ENCODE measurements at places on chromosomes 13 and 19.
A peak's percentile ranks its signal among the peaks of the same experiment; 100 is the strongest.

DNA sequence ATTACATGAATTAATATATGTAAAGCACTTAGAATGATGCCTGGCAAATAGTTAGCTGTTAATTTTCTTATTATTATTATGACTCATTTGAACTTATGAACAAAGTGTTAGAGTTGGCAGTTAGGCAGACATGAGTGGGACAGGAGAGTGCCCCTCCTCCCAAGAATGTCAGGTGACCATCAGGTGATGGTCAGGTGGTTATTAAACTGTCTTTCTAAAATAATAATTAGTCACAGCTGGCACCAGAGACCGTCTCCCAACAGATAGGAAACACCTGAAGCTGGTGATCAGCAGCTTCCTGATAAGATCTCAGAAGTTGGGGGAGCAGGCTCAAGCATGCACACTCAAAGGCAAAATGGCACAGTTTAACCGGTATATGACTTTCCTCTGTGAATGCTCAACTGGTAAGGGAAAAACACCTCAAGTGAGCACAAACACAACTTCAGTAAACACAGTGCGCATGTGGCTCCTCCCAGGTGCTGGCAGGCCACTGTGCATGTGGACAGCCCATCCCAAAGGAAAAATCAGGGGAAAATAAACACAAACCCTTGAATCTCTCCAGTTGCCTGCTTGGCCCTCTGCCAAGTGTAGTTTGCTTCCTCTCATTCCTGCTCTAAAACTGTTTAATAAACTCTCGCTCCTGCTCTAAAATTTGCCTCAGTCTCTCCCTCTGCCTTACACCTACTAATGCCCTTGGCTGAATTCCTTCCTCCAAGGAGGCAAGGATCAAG, 54.0 kb downstream of the FLT1 start:
- DNase-seq, result no peak

GRCh38 chr19:57648331-57649003, 15.5 kb downstream of the ZNF211 start:
- DNase-seq, result peak; percentile 9

- no peak for DNase-seq
These were observed 3.6 kb downstream of the DYRK1B start for GRCh38 chr19:39830406-39830805.

GRCh38 chr19:31979362-31979761, 366.0 kb upstream of the ZNF507 start:
- DNase-seq, result no peak

GRCh38 chr13:25806264-25806974, 245.4 kb downstream of the SHISA2 start:
- no peak for DNase-seq

DNA sequence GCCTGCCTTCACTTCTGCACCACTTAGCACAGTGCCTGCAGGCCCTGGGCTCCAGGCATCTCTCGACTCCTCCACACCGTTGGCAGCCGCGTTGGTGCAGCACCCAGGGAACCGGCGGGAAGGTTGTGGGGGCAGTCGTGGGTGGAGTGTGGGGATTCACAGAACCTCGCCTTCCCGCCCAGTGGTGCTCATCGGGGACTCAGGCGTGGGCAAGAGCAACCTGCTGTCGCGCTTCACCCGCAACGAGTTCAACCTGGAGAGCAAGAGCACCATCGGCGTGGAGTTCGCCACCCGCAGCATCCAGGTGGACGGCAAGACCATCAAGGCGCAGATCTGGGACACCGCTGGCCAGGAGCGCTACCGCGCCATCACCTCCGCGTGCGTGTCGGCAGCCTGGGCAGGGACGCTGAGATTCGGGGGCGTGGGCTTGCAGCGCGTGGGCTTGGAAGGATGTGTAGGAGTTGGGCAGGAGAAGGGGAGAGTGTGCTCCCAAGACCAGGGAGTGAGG, 9.6 kb downstream of the RAB11B start:
- no peak for DNase-seq

DNA sequence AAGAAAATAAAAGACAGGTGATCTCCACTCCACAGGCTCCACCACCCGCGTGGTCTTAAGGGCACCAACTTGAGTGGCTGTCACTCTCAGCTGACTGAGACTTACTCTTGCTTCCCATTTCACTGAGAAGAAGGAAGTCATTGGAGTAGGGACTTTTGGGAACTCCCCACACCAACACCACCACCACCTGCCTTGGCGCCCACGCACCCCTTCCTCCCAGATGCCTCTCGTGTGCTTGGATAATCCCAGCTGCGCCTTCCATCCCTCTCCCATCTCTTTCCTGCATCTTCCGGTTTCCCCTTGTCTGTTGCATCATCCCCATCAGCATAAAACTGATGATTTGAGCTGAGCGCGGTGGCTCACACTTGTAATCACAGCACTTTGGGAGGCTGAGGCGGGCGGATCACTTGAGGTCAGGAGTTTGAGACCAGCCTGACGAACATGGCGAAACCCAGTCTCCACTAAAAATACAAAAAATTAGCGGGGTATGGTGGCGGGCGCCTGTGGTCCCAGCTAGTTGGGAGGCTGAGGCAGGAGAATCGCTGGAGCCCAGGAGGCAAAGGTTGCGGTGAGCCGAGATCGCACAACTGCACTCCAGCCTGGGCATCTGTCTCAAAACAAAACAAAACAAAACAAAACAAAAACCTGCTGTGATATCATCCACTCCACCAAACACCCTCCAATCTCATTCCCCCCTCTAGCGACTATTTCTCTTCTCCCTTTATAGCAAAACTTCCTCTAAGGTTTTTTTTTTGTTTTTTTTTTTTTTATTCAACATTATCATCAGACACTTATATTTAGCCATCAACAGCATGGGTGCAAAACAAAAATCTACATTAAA, 25.5 kb downstream of the AP2S1 start:
- no peak for DNase-seq

DNA sequence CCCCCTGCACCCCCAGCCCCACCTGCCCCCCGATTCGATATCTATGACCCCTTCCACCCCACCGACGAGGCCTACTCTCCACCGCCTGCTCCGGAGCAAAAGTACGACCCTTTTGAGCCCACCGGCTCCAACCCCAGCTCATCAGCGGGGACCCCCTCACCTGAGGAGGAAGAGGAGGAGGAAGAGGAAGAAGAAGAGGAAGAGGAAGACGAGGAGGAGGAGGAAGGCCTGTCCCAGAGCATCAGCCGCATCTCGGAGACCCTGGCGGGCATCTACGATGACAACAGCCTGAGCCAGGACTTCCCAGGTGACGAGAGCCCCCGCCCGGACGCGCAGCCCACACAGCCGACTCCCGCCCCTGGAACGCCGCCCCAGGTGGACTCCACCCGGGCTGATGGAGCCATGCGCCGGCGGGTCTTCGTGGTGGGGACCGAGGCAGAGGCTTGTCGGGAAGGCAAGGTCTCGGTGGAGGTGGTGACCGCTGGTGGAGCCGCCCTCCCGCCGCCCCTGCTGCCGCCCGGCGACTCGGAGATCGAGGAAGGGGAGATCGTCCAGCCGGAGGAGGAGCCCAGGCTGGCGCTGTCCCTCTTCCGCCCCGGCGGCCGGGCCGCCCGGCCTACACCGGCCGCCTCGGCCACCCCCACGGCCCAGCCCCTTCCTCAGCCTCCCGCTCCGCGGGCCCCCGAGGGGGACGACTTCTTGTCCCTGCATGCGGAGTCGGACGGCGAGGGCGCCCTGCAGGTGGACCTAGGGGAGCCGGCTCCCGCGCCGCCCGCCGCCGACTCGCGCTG, 9.2 kb downstream of the SCAF1 start:
- no peak for DNase-seq

GRCh38 chr13:48647625-48648024, 6.1 kb upstream of the CYSLTR2 start:
- no peak for DNase-seq

DNA sequence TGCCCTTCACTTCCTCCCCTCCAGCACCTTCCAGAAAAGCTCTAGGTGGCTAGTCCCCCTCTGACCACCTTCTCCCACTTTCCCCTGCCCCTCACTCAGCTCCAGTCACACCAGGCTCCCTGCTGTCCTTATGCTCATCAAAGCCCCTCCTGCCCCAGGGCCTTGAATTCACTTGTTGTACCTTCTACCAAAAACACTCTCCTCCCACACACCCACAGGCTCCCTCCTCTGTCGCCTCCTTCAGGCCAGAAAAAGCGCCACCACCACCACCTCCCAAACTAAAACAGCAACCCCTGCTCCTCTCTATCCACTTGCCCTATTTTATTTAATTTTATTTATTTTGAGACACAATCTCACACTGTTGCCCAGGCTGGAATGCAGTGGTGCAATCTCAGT, 4.8 kb upstream of the CEACAM16 start:
- DNase-seq, result no peak

GRCh38 chr13:75326173-75327134, 155.5 kb downstream of the TBC1D4 start:
- peak; percentile 63 for DNase-seq
